ENCODE measurements at places on chromosomes 3 and 15.

DNA sequence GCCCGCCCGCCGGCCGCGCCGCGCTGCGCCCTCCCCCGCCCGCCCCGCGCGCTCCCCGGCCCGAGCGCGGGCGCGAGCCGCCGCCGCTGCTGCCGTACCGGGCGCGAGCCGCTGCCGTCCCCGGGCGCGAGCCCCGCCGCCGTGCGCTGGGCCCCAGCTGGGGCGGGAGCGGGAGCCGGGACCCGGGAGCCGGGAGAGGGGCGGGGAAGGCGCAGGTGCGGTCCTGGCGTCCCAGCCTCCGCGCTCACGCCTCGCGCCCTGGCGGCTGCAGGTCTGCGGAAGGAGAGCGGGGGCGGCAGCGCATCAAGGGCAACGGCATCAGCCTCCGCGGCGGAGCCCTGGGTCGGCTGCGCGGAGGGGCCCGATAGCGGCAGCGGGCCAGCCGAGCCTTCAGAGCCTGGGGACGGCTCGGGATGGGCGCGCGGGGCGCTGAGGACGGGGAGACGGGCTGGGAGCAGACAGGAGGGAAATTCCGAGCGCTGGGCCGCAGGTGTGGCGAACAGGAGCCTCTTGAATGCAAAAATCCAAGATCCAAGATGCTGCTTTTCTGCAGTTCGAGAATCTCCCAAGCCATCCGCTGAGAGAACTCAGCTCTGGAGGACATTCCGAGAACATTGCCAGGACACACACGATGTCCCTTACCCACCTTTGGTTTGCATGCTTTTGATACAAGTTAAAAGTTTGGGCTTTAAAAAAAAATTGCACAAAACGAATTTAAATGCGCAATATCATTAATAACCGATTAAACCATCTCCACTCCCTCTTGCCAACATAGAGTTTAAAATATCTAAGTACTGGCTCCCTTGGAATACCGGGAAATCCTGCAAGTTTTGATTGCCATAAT lies 251.1 kb downstream of the TJP1 start:
- DNase-seq = peak; percentile 4

DNA sequence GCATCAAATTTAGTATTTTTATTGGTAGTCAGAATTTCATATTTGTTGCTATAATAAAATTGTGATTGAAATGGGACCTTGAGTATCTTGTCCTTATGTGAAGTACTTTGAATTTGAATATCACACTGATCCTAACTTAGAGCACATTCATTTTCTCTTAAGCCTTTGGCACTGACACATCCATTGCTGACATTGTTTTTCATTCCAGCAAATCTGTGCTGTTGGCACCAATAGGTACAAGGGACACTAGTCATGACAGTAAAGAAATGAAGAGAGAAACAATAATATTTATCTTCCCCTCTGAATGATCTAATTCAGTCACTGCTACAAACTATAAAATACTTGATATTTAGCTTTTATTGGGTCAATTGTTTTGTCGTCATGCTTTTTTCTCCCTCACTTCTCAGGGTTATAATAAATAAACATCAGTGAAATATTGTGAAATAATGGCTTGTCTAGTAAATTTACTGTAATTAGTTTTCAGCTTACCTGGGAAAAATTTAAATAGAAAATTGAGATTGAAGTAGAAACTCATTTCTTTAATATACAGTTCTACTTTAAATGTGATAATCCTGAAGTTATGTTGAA lies 166.8 kb upstream of the MLF1 start:
- no peak for DNase-seq

GRCh38 chr3:52056521-52056967 lies at the start of gene DUSP7:
DUSP7 (minus strand) TSS chr3:52056571; CDS start chr3:52056366, 205 bp downstream.
- peak; percentile 73 for DNase-seq

GRCh38 chr3:171811295-171811912 lies 1.1 kb upstream of the PLD1 start:
- no peak for DNase-seq

DNA sequence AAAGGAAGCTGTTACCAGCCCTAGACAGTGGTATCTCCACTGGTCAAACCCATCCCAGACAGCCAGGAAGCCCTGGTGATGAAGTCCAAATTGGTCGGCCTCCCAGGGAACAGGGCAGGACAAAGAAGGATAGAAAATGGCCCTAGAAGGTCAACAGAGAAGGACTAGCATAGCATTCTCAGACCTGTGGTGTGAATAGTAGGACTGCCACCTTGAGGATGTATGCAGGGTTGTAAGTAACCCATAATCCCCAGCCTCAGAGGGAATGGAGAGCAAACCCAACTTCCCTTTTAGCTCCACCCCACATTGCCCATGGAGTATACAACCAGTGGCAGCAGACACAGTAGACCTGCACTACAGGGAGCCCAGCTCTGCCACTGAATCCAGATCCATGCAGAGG lies 68.6 kb upstream of the EIF1B start:
- no peak for DNase-seq

DNA sequence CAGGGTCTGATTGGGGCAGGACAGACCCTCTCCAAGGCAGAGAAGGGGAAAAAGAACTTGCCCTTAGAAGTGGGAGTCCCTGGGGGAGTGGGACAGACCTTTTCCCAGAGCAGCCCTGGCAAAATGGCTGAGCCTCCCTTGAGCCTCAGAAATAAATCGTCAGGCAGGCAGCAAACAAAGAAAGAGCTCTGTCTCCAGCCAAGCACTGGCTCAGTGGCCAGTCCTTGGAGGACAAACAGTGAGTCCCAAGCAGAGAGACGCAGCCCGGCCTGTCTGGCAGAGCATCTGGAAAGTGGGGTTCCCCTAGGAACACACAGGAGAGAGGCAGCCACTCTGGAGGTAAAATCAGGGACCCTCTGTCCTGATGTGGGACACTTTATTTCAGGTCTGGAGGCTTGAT lies 1.8 kb downstream of the SLC6A1 start:
- no peak for DNase-seq

DNA sequence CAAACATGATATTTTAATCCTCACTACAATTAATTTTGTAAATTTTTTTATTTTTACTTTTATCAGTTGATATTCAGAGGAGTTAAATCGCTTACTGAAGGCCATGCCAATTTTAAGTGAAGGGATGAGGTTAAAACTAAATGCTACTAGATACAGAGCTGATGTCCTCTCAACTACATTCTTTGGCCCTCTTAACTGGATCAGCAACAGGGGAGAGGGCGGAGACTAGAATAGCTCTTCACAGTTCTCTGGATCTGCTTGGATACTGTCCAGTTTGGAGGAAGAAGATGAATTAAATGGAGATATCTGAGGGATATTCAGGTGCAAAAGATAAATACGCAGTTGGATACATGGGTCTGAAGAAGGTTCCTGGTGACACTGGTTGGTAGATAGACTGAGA lies 85.6 kb upstream of the LYSMD4 start:
- no peak for DNase-seq

- DNase-seq = no peak
Measured at GRCh38 chr15:77179541-77179998, 108.7 kb upstream of the TSPAN3 start.

- DNase-seq = no peak
Measured at GRCh38 chr3:173548261-173548660, 150.7 kb downstream of the NLGN1 start.

DNA sequence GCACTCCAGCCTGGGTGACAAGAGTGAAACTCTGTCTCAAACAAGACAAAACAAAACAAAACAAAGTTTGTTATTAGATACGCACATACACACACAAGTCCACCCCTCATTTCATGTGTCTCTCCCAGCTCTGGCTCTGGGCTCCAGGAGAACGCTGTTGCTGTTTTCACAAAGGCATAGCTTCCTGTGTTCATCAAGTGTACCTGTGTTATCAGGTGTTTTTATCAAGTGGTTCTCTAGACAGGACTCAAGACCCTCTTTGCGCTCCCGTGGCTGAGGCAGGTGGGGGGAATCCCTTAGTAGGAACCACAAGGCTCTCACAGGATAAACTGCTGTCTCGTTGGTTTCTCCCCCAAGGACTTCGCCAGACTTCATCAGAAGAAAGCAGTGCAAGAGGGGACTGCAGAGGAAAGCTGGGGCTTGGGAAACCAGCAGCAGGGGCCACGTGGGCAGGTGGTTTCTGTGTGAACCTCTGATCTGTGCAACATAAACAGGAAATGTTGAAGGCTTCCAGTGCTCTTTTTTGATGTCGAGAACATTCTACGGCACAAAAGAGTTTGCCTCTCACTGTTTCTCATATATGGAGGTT lies 6.9 kb upstream of the PPP1R2 start:
- DNase-seq = peak; percentile 52

DNA sequence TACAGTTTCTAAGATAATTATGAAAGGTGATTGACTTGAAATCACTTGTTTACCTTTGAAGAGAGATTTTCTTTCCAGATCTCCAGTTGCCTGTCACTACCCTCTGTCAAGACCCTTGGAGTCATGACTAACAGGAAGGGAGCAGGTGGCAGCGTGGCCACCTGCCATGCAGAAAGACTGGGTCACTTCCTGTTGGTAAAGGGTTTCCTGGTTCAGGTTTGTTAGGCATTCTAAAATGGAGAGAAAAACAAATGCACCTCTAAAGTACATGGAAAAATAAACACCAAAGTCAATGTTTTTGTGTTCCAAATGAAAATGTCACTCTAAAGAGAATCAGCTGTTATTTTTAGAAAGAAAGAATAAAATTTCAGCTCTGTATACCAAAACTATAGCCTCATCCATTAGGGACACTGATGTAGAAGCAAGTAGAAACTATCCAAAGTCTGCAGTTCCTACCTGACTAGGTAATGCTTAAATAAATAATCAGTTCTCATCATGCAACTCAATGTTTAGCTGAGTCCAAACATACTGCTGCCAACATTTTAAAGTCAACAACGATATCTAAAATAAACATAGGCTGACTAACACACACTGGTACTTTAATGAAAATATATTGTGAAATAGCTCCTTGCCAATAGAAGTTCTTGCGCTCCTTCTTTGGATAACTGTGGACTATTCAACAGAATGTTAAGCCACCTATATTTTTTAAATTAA lies 23.9 kb upstream of the TM4SF1 start:
- no peak for DNase-seq

DNA sequence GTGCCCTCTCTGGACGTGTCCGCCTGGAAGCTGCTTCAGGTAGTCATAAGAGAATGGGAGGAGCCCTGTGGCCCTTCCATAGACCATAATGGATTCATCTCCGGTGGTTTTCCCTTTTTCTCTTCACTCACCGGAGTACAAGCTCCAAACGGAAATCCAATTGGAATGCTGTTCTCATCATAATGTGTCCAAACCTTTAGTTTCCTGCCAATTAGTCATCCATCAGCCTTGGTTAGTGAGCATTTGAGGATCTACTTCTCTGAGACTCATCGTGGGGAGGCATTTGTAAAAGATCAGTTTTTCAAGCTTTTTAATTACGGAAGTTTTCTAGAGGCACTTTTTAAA lies 34.9 kb downstream of the ABHD2 start:
- DNase-seq = no peak

DNA sequence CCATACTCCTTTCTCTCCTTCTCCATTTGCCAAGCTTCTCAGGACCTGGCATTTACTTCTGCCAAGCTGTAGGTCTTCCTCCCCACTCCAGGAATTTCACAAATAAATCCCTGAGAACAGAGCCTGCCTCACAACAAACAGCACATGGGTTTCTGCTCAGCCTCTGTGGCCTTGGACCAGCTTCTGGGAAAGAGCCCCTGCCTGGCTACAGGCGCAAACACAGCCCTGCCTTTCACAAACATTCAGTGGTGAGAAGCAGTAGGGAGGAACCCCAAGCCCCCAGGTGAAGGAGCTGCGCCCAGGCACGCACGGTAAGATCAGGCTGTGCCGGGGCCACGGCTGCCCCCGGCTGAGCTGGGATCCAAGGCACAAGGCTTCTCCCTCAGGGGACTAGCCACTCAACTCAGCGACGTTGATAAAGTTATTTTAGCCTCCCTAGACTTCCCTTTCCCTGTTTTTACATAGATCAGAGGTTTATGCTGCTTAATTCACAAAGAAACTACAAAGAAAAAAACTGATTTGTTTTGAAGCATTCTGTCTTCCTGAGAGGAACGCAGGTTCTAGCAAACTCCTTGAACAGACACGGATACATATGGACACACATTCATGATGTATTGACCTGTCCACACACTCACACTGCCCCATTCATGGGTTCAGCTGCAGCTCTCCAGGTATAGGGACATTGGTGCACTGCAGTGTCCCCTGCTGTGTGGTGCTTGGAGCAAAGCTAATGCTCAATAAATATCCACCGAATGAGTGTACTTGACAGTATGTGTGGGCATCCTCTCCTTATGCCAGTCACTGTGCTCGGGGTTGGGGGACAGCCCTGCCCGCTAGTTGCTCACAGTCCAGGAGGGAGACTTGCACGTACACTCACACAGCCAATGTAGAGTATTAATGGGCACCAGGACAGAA lies 25.4 kb downstream of the HES1 start:
- DNase-seq = no peak

- no peak for DNase-seq
Measured at GRCh38 chr3:49434731-49435130, 5.6 kb upstream of the NICN1 start.

GRCh38 chr3:88005066-88005465 lies 53.7 kb downstream of the CGGBP1 start:
- no peak for DNase-seq

- DNase-seq = no peak
Measured at GRCh38 chr15:34435658-34436057, 1.9 kb downstream of the GOLGA8A start.

DNA sequence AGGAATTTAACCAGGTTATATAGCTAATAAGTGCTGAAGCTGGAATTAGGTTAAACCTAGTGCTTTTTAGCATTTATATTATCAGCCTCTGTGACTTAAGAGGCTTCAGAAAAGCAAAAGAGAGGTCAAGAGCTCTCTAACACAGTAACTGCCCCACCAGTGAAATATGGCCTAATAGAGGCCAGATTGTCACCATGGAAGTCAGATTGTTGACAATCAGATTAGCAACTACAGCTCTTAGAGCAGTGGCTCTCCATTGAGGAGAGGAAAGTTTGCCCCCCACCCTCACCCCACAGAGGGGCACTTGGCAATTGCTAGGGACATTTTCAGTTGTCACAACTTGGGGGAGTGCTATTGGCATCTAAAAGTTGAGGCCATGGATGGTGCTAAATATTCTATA lies 23.3 kb upstream of the LMOD3 start:
- no peak for DNase-seq

- no peak for DNase-seq
Measured at GRCh38 chr15:69172847-69173246, 12.4 kb downstream of the GLCE start.

DNA sequence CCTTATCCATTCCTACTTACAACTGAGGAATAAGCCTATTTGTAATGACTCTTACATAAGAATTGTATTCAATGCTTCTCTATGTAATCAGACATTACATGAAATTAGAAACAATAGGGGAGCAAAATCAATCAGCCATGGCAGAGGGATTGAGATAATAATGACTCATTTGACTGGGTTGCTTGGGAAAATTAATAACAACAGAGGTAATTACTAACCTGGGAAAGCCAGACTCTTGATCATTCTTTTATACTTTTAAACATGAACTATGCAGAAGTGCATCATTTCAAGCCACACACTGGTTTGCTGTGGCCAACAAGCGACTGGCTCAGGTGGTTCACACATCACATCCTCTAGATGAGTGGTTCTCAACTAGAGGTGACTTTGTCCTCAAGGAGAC lies 126.3 kb upstream of the CRBN start:
- no peak for DNase-seq

- no peak for DNase-seq
Measured at GRCh38 chr3:128366136-128366535, 100.6 kb downstream of the DNAJB8 start.

- no peak for DNase-seq
Measured at GRCh38 chr15:84840741-84841429, 23.7 kb downstream of the ALPK3 start.

- no peak for DNase-seq
Measured at GRCh38 chr15:34855413-34855812, 60.1 kb upstream of the ACTC1 start.

GRCh38 chr3:129702934-129703712 lies 96.6 kb upstream of the PLXND1 start:
- DNase-seq = no peak

- DNase-seq = no peak
Measured at GRCh38 chr15:57382215-57382614, 5.9 kb downstream of the CGNL1 start.

Data from stimulated activated CD4-positive, alpha-beta T cell treated with anti-CD3 and anti-CD28 coated beads, Interleukin-12 subunit alpha, Interleukin-12 subunit beta, amount 100 ng/mL, for 4 hours (primary cell).